Progenitor cell of endocrine pancreas (in vitro differentiated cells): ENCODE measurements at places on chromosomes 12 and 14. TPM values are rescaled to one million over a fixed set of nuclear protein-coding genes. Genes with fewer than 3 reads are reported as not detected.

- no peak for DNase-seq
Measured at GRCh38 chr12:97784904-97785303, 322.3 kb downstream of the RMST start.

DNA sequence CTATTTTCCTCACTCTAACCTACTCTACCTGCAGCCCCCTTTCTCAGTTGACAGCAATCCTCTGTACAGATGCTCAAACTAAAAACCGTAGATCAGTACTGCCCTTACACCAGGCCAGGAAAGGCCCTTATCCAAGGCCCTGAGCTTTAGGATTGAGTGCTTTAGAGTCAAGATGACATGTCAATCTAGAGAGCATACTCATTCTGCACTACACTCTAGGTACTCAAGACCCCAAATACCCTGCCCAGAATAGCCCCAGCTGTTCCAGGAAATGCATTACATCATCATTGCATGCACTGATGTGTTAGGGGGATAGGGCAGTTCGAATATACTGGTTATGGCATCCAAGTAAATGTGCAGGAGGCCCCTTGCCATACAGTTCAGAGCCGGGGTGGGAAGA lies 3.5 kb upstream of the PHLDA1 start:
- no peak for DNase-seq

GRCh38 chr12:69136931-69137613 lies 102.3 kb upstream of the CPSF6 start:
- no peak for DNase-seq

DNA sequence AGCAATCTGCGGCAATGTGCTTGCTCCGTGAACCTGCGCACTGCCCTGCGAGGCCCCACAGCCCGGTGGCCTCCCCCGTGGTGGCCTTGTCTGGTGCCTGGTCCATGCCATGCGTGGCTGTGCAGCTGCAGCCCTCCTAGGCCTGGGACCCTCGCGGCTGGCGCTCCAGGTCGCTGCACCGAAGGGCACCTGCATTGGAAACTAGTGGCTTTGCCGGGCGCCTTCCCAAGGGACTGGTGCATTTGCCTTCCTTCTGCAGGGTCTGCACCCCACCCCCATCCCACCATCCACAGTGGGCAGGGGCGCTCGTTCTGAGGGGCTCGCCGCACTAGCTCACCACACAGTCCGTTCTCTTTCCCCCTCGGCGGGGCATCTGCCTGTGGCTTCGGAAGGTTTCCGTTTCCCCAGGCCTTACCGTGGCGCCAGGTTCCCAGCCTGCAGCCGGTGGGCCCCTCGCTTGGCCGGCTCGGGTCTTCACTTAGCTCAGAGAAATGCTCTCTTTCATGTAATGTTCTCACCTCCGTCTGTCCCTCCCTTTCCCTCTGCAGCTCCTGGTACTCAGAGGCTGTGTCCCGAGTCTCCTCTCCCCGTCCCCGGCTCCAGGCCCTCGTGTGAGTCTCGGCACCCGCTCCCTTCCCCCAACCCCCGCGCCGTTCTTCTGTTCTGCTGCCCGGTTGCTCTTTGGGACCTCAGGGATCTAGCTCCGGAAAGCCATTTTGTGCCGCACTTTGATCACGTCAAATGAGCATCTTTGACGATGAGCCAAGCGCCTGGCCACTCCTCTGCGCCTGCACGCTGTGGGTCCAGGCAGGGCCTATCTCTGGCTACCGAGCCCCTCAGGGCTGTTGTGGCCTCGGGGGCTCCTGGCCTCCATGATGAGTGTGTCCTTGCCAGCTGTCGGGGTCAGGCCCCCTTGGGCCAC lies 31.9 kb downstream of the JAG2 start:
- DNase-seq = no peak

Gene RNASE3
- not detected in 2 replicates for total RNA-seq

- DNase-seq = no peak
Measured at GRCh38 chr12:16159571-16159970, 117.9 kb downstream of the SLC15A5 start.

Gene AMN
- 2.5 and 3.0 TPM in 2 replicates for total RNA-seq

- DNase-seq = no peak
Measured at GRCh38 chr12:128825835-128826234, 2.1 kb upstream of the SLC15A4 start.

DNA sequence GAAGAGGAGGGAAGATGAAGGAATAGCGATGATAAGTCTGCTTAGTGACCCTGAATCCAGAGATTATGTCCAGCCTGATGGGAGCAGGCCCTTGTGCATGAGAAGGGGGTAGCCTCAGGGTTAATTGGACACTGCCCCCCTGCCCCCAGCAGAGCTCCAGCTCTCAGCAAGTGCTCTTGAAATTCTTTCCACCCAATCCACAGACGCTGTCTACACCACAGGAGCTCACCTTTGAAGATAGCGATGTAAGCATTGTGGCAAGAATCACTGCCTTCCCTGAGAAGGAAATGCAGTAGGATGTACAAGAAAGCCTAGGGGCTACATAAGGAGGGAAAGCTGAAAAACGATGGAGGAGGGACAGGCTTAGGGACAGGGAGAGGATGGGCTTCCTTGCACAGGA lies 39.4 kb downstream of the CRACR2A start:
- no peak for DNase-seq

GRCh38 chr12:112169161-112169872 lies 44.0 kb downstream of the TRAFD1 start:
- no peak for DNase-seq

DNA sequence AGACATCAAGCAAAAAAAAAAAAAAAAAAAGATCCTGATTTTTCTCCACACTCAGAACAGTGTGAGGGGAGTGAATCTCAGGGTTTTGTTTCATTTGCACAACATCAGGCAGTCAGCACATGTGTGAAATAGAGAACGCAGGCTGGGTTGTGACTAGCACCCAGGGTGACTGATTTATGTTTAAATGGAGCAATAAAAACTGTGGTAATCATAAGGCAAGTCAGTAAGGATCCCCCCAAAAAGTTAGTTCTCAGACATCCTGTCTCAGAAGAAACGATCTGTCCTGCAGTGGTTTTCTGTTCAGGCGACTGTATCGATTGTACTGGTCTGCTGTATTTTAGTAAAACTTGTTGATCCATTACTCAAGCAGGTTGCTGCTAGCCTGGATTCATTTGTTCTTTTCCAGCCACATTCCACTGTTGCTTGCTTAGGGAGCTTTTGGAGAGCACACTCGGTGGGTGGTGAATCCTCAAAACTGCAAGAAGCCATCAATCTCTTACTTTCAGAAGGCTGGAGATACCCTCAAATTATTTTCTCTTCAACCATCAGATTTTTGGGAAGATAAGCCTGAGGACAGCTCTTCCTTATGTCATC lies 107.1 kb downstream of the DACT1 start:
- DNase-seq = no peak

- DNase-seq = no peak
Measured at GRCh38 chr12:103855036-103855712, 14.1 kb upstream of the NT5DC3 start.

GRCh38 chr12:65961190-65962035 lies 137.1 kb downstream of the HMGA2 start:
- no peak for DNase-seq

- DNase-seq = no peak
Measured at GRCh38 chr12:66496595-66496994, 182.3 kb downstream of the GRIP1 start.

DNA sequence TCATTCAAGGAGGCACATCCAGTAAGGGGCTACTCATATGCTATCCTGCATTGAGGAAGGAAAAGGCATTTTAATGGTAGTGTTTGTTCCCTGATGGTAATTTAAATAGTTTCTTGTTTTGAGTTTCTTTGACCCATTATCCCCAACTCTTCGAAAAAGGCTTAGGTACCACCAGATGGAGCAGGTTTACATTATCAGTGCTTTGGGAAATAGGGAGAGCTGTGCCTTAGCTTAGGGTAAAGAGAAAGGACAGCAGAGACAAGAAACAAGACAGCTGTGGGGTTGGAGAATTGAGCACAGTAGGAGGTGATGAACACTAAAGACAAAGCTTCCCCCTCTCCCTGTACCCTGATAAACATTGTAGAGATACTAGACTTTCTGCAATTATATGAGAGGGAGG lies 29.1 kb upstream of the HELB start:
- DNase-seq = no peak

- no peak for DNase-seq
Measured at GRCh38 chr12:70826156-70826555, 94.4 kb downstream of the PTPRR start.

Gene ZC2HC1C
- total RNA-seq = 4.8 and 7.5 TPM in 2 replicates

GRCh38 chr14:36820901-36821300 lies 159.2 kb downstream of the PAX9 start:
- no peak for DNase-seq

Gene CLSTN3
- 202 and 204 TPM in 2 replicates for total RNA-seq

GRCh38 chr12:96812153-96812552 lies 94.9 kb upstream of the NEDD1 start:
- DNase-seq = no peak

- DNase-seq = no peak
Measured at GRCh38 chr14:79580906-79581305, 630.4 kb downstream of the DIO2 start.

DNA sequence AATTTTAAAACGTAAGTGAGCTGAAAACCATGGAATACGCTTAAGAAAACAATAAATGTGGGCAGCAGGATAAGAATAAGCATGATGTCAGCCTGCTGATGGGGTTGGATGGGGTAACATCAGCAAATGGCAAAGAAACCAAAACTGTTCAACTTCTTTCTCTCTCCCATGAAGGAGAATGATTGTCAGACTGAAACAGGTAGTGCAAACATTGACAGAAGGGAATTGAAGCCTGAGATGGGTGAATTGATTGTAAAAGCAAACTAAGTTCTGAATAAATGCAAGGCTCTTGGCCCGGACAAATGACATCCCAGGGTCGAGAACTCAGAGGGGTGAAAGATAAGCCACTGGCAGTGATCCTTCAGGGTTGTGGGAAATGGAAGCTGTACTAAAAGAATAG lies 182.6 kb downstream of the ETV6 start:
- DNase-seq = no peak

DNA sequence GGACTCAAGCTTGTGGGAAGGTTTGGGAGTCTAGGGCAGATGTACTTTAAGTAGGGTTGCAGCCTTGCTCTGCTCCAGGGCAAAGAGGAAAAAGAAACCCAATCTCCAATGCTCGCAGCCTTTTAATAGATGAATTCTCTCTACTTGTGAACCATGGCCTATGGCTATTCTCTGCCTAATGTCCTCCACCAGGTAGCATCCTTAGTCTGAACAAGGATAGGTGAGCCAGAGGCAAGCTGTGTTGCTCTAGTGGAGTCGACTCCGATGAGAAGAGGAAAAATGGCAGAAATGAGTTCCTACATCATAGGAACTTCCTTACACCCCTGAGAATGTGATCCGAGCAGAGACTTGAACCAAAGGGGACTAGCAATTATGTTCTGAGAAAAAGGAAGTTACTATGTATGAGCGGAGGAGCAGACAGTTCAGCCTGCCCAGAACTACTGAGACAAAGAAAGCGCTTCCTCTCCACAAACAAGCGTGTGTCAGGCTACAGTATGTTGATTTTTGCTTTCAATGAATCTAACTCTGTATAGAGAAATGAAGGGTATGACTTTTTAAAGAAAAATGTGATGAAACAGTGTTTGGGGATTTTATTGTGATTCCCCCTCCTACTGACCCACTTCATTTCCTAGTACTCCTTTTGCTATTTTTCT lies 153.6 kb upstream of the ARID2 start:
- no peak for DNase-seq

DNA sequence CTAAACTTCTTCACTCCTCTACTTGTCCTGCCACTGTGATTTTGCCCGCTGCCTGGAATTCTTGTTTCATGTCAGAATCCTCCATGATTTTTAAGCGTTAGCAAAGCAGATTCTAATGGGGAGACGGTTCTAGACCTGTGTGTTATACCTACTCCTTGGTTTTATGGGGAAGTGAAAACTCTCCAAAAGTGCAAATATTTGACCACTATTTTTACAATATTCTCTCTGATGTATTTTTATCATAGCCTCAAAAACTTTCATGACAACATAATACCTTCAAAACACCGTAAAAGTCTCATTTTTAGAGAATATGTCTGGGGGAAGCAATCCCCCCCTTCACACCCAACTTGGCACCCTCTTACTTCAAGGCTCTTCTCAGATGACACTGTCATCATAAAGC lies 12.9 kb upstream of the KRAS start:
- DNase-seq = no peak

GRCh38 chr12:55728939-55729818 lies at the start of gene CD63:
CD63 (minus strand) TSS chr12:55729009; CDS start chr12:55728341, 668 bp downstream.
- peak; percentile 65 for DNase-seq

DNA sequence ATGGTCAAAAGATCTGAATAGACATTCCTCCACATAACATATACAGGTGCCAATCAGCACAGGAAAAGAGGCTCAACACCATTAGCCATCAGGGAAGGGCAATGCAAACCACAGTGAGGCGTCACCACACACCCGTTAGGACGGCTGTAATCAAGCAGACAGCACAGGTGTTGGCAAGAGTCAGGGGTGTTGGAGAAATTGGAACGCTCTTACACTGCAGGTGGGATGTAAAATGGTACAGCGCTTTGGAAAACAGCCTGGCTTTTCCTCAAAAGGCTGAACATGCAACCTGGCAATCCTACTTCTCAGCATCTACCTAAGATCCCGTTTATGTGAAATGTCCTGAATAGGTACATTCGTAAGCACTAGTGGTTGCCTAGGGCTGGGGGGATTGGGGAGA lies 21.5 kb upstream of the MMP17 start:
- DNase-seq = no peak

Gene KRT85
- not detected in 2 replicates for total RNA-seq

DNA sequence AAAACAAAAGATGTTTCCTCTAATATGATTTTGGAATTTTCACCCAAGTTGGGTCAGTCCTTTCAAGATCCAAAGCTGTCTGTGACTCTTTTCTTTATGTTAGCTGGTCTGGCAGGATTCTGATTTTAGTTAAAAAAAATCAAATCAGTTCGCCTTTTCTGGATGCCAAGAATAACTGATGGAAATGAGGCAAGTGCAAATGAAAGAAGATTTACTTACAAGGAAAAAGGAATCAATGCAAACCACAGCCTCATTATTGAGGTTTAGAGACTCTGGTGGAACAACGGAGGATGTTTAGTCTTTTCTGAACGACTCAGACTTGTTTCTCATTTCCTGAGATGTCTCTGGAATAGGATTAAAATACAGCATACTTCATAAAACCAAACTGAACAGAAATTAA lies 117.0 kb upstream of the DYRK2 start:
- DNase-seq = no peak

Gene NAA25
- 34.0 and 34.5 TPM in 2 replicates for total RNA-seq

Gene ACOT4
- 1.3 and 1.5 TPM in 2 replicates for total RNA-seq

GRCh38 chr14:22010545-22011252 lies 337.1 kb upstream of the OR4E1 start:
- no peak for DNase-seq

DNA sequence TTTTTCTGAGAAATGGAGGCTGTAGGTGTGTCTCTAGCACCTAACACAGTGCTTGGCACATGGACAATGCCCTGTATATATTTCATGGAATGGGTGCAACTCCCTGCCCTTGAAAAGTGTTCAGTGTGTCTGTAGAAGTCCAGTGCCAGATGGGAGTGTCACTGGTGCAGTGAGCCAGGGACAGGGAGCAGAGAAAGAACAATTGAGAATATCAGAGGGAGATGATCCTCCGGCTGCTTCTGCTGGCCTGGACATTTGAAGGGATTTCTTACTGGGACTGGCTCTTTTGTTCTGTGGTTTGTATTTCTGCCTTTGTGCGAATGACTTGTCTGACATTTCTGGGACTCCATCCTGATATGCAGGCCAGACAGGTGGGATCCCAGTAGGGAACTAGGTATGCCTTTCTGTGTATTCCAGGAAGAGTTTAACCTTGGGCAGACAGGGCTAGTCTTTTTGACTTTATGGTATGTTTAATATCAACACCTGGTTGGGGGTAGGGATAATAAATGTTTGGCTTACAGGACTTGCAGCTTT lies 328.0 kb downstream of the NRXN3 start:
- no peak for DNase-seq

GRCh38 chr12:74985293-74985985 lies 224.2 kb downstream of the KCNC2 start:
- DNase-seq = no peak

- DNase-seq = no peak
Measured at GRCh38 chr14:27015065-27015464, 417.2 kb upstream of the NOVA1 start.
